Astrocyte (in vitro differentiated cells and primary cell): ENCODE measurements at places on chromosomes 7 and 10. TPM values are rescaled to one million over a fixed set of nuclear protein-coding genes. Genes with fewer than 3 reads are reported as not detected.

Gene CPA5
- not detected in 2 replicates for total RNA-seq

Gene UCN3
- not detected in 2 replicates for total RNA-seq

Gene AGBL3
- 0.72 and 0.91 TPM in 2 replicates for total RNA-seq

Gene ABI1
- 58.8 and 65.1 TPM in 2 replicates for total RNA-seq

DNA sequence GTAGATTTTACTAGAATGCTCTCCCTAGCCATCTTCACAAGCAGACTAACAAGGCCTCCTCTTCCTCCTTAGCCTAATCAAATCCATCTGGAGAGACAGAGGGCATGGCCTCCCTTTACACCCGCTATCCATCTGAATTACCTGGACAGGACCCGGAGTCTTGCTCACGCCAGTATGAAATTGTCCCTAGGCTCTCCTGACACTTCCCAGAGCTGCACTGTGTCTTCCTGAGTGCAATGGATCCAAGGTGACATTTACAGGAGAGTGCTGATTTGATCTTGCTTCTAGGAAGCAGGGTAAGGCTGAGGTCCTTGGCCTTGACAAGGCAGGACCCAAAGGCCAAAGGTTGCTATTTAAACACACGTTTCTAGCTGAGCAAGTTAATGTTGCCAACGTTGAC, 147.8 kb downstream of the HIBADH start:
- no peak for DNase-seq

DNA sequence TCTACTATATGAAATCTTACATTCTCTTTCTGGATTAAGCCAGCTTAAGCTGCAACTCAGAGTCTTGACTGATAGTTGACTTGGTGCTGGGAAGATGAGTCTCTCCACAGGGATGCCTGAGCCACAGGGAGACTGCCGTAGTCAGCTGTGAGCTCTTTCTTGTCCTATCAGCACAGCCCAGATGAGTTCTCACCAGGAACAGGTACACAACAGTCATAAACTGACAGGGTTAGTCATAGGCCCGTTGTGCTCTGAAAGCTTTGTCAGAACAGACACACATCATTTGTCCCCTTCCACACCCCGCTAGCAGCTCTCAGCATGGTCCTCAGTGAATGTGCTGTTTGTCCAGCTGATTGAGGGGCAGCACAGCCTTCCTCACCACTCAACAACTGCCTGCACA, 221.6 kb downstream of the RPS24 start:
- DNase-seq = no peak

GRCh38 chr7:114128880-114129279, 210.1 kb upstream of the PPP1R3A start:
- no peak for DNase-seq

DNA sequence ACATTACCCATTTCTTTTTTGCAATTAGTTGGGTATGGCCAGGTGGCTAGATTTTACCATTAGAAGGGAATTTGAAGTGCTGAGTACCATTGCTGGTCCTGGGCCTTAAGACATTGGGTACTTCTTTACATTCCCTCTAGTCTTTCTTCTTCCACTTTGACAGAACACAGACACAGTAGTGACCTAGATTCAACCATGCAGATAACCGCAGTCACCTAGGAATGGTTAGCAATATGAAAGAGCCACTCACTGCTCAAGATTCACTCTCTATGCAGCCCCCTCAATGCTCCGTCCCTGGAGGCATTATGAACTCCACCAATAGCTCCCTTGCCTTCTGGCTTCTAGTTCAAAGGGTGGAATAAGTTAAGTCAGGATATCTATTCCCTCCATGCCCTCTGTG, 16.2 kb upstream of the PON1 start:
- DNase-seq = no peak

DNA sequence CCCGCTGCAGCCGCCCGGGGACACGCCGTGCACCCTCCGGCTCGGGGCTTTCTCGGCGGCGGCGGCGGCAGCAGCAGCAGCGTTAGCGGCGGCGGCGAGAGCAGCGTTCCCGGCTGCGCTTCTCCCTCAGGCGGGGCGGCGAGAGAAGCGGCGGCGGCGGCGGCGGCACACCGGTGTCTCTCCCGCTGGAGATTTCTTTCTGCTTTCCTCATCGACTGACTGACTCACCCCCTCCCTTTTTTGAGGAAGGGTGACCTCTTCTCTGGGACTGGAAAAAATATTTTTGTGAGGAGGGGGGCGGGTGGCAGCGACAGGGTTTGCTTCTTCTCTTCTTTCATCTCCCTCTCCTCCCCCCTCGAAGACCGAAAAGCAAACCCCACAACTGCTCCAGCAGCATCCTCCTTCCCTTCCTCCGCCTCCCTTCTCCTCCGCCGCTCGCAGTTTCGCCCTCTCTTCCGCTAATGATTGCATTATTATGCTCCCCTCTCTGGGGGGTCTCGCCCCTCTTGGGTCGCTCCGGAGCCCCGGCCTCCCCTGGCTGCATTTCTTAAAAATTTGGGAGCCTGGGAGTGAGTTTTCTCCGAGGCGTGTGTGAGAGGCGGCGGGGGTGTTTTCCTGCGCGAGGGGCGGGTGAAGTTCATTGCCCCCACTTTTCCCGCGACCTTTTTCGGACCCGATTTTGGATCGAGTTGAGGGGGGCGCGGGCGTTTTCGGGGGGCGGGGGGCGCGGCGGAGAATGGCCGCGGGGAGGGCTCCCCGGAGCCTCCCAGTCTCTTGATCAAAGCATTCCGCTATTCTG, 411 bp downstream of the AUTS2 start:
- DNase-seq = peak; percentile 22

DNA sequence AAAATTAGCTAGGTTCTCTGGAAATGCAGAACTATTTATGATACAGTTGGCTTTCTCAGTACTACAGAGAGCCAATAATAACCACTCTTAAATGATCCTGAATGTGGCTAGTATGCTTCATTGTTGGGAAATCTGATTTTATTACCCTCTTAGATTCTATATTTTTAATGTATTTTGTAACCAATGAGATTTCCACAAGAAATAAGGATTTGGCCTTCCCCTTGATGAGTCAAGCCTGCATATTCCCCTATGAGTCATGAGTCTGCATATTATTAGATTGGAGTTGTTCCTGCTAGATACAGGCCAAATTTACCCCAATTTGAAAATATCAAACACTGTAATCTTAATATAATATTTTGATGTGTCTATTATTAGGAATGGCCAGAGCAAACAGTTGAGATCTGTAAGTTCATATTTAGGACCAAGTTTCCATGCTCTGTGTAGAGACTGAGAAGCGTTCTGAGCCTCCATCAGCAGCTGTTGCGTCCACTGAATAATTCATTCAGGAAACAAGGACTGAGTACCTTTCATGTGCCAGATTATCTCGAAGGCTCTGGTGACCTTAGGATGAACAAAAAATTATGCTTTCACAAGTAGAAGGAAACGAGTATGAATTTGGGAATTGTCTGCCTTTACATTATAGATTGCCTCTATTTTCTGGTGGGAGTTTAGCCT, 793.4 kb downstream of the NRG3 start:
- peak; percentile 36 for DNase-seq

DNA sequence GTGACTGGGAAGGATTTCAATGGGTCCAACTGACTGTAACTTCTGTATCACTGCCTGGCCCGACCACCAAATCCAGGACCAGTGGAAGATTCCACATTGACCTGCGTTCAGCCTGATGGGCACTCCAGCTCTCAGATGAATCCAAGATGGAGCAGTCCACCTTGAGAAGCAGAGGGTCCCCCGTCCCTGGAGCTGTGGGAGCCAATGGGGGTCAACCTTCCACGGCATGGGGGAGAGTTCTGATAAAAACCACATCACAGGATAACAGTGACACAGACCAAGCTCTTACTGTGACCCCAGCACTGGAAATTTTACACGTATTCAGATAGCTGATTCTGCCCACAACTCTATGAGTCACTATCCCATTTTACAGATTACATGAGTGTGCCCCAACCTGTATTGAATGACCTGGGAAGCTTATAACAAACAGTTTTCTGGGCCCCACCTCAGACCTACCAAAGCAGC, 11.2 kb downstream of the ZCCHC24 start:
- DNase-seq = peak; percentile 69

DNA sequence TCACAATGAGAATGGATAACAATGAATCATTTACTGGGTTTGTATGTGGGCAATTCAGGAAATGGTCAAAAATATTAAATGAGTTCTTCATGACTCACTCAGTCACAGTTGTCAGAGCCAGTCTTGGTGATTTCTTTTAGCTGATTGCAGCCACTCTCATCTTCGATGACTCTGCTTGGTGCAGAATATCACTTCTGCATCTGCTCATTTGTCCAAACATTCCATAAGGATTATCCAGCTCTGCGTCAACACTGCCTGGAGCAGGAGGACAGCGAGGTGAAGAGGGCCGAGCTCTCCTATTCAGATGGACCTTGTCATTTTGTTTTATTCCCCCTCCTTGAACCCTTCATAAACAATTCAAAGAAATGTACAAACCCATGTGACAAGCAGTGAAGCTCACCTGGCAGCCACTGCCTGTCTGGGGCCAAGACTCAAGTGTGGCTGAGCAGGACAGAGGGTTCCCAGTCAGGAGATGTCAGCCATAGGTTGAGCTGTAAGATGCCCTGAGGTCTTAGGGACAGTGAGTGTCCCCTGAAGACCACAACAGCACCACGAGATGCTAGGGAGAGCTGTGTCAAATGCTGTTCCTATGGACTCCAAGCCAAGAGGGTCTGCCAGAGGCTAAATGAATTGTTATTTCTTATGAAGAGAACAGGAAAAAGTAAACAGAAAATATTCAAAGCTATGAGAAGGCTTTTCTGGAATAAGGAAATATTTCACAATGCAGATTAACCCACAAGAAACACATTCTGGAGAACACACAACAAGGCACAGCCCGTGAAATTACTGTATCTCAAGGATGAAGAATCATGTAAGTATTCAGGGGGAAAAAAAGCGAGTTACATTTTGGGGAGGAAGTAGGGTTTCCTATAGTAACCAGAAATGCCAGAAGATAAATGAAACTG, 33.1 kb upstream of the EGFR start:
- DNase-seq = peak; percentile 87

- DNase-seq = no peak
Observed at GRCh38 chr10:121292321-121292720, 305.9 kb downstream of the FGFR2 start.

- DNase-seq = no peak
Observed at GRCh38 chr7:82210416-82211184, 233.0 kb downstream of the CACNA2D1 start.

GRCh38 chr10:47237316-47238260, 62.4 kb upstream of the GDF10 start:
- DNase-seq = no peak

DNA sequence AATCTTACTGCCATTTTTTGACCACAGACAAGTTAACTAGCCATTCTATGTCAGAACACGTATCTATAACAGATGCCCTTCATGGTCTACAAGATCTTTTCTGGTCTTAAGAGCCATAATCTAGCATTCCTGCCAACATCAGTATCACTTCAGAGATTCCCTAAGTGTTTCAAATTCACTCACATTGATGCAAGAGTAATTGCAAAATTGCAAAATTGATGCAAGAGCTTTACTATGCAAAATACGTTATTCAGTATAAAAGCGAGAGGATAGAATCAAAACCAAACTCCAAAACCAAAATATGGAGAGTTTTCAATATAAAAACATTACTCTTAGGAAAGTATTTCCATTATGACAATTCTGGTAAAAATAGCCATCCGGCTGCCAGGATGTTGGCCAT, 38.1 kb upstream of the PPP1R17 start:
- no peak for DNase-seq

DNA sequence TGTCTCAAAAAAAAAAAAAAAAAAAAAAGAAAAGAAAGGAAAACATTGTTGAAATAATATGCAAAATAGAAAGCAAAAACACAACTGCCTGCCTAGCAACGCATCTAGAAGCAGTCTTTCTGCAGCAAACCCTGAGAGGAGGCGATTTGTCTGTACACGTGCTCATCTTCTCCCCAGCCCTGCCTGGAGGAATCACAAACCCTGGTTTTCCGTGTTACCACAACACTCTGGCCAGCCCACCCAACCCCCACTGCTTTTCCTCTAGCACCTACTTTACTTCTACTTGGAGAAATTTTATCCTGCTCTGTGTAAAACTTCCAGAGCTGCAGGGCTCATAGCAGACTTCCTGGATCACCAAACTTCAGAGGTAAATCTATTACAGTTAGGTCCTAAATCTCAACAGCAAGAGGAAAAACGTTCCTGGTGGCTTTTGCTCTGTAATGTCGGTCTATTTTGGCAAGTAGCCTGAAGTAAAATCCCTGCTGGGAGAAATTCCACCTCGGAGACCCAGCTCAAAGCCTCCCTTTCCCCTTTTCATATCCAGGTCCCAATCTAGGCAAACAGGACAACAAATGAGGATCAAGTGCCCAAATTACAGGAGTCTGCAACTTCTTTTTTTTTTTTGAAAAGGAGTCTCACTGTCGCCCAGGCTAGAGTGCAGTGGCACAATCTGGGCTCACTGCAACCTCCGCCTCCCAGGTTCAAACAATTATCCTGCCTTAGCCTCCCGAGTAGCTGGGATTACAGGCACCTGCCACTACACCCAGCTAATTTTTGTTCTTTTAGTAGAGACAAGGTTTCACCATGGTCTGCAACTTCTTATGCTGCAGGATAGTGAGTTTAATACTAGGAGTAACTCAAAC, 91.6 kb downstream of the DNMBP start:
- DNase-seq = peak; percentile 66
